ENCODE measurements at places on chromosomes 7 and 10. TPM values are rescaled to one million over a fixed set of nuclear protein-coding genes. Genes with fewer than 3 reads are reported as not detected.

Gene SRI
- 179 TPM for total RNA-seq

- DNase-seq = no peak
These were observed 26.0 kb downstream of the PLPP4 start for GRCh38 chr10:120483006-120483405.

- no peak for DNase-seq
These were observed 48.0 kb upstream of the DAGLB start for GRCh38 chr7:6495597-6496262.

DNA sequence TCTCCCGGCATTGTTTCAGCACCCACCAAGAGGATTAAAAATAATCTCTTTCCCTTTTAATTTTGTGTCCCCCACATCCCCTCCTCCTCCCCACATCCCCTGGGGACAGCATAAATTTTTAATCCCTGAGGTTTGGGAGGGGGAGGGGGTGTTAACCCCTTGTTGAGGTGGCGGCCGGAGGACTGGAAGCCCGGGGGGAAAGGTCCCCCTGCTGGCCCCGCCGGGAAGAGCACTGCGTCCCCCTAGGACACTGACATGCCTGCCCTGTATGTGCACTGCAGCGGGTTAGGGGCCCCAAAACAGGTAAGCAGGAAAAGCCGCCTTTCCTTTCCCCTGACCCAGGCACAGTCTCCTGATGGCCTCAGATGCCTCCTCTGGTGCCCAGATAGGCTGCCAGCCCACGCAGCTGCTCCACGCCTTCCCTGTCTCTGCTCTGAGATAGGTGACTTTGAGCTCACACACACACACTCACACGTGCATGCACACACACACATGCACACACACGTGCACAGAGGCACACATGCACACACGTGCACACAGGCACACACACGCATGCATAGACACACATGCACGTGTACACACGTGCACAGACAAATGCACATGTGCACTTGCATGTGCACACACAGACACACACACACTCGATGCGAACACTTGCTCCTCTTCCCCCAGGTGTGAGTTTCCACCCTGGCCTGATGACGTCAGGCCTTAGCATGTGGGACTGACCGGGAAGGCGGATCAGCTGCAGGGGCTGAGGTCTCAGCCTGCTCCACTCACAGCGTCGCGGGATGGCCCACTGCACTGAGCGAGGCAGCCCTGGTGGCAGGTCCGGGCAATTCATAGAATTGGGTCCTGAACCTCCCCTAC lies 12.3 kb downstream of the CNPY1 start:
- peak; percentile 64 for DNase-seq

GRCh38 chr10:5573968-5574641 lies 49.3 kb downstream of the CALML3 start:
- DNase-seq = no peak

DNA sequence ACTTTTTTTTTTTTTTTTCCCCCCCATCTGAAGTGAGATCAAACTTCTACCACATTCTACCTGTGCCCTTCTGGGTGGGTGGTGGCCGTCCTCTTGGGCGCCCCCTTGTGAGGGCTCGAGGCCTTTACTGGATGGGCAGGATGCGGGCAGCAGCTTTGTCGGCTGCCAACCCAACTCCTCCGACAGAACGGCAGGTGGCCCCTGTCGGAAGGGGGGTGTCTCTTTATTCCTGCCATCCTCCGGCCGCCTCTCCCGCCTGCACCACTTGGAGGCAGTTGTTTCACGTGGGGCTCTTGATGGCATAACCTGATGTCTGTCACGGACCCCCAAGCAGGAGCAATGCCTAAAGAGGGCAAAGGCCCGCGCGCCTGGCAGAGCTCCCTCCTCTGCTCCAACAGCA lies 31.0 kb downstream of the AMZ1 start:
- DNase-seq = peak; percentile 50

- DNase-seq = no peak
These were observed 86.2 kb upstream of the ANLN start for GRCh38 chr7:36303202-36304098.

DNA sequence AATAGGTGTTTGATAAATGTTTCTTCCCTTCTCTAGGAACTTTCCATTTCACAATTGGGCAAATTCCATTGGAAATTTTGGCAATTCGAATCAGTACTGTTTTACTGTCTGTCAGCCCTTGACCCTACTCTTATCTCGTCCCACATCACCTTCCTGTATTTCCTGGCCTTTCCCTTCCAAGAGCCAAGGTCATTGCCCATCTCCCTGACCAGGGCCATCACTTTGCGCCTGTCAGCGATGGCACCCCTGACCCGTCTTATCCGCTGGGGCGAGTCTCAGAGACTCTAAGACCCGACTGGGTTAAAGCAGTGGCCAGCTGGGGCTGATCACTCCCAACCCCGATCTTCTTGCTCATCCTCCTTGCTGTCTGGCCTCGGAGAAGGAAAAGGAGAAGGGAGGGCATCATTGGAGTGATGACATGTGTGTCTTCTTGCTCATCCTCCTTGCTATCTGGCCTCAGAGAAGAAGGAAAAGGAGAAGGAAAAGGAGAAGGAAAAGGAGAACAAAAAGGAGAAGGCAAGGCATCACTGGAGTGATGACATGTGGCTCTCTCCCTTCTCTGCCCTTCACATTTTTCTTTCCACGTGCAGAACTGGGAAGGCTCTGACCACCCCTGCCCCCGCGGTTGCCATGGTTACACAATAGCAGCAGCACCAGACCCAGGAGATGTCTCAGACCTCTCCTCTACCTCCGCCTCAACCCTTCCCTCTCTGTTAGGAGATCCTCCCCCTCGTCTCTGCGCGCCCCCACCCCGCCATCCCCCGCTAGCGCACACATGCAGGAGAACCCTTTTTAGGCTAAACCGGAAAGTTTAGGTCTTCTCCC lies 2.0 kb downstream of the SEMA3D start:
- DNase-seq = peak; percentile 72

DNA sequence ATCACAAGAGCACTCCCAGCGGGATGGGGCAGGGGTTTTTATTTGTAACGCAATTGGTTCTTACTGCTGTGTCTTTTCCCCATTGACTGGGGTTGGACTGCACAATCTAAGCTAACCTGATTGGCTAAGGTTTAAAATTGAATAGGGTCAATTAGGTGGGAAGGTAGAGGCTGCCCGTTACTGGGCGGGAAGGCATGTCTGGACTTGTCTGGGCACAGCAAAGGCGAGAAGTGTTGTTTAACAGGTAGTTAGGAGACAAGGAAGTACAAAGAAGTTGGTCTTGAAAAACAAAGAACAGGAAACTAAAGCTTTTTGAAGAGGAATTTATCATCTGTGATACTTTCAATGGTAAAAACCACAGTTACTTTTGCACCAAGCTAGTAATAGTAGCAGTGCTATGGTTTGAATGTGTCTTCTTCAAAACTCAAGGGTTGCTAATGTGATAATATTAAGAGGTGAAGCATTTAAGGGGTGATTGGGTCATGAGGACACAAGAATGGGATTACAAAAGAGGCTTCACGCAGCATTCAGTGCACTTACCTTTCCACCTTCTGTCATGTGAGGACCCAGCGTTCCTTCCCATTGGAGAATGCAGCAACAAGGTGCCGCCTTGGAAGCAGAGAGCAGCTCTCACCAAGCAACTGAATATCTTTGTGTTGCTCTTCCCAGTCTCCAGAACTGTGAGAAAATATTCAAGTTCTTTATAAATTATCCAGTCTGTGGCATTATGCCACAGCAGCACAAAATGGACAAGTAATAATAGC lies 875.5 kb upstream of the SORCS1 start:
- no peak for DNase-seq

Measured in glutamatergic neuron (in vitro differentiated cells).